ENCODE measurements at places on chromosomes 2 and 18.

DNA sequence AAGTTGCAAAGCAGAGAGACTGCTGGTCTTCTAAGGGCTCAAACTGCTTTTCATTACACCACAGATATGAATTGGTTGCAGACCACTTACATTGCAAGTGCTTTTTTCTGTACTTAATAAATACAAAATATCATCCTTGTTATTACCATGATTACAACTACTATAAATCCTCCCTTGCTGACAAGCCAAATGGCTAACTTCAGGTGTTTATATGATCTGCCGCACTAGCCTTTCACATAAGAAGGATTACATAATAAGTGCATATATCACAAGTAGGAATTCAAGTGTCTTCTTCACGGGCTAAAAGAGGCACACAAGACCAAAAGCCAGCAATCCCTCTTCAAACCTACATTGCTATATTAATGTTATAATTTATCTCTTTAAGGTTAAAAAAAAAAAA is 373.0 kb downstream of the ZEB2 start:
- no peak for DNase-seq

- no peak for DNase-seq
Measured at GRCh38 chr18:79314838-79315388, 80.8 kb upstream of the NFATC1 start.

DNA sequence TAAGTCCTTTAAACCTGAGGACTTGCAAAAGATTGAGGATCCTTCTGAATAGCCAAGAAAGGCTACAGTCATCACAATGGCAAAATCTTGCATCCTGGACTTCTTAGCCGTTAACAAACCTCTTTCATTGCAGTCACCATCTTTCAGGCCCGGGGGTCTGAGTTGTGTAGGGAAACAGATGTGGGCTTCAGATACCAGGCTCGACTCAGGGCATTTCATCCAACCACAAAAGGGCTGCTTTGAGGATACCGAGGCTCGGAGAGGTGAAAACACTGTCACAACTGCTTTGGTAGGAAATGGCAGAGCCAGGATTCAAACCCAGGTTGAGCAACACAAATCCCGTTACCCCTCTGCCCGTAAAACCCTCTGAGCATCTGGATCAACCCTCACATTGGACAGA is 147.4 kb downstream of the TFCP2L1 start:
- no peak for DNase-seq

DNA sequence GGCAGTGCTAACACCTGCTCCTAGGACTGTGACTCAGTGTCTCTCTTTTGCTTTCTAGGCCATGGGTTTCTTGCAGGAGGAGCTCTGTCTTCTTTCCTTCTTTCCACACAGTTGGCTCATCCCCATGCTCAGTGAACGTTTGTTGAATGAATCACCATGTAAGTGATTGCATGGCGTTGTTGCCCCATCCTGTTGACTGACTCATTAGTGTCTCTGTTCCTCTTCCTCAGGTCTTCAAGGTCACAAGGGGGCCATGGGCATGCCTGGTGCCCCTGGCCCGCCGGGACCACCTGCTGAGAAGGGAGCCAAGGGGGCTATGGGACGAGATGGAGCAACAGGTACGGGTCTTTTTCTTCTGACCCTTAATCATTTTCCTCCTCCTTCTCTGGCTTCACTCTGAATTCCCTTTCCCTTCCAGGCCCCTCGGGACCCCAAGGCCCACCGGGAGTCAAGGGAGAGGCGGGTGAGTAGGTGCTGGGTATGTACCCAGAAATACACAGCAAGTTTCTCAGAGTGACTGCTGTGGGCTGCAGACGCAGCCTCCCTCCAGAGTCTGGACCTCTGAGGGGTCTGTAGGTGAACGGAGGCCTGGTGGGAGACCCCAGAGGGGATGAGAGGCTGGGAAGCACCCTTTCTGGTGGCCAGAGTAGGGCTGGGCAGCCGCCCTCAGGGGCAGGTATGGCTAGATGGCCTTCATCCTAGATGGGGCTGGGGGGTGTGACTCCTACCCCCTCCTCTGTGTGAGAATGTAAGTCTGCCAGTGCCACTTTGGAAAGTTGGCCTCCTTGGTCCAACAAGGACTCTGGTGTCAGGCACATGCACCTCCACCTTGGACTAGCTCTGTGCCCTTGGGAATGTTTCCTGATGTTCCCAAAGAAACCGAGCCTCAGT is 32.4 kb downstream of the MARCO start:
- no peak for DNase-seq

- no peak for DNase-seq
Measured at GRCh38 chr2:78011251-78011650, 489.1 kb upstream of the LRRTM4 start.

GRCh38 chr2:172647439-172647838 is 88.2 kb upstream of the RAPGEF4 start:
- DNase-seq, result no peak

- DNase-seq, result no peak
Measured at GRCh38 chr18:49682173-49682802, 120.4 kb downstream of the LIPG start.

- DNase-seq, result no peak
Measured at GRCh38 chr2:219448099-219448775, 13.6 kb downstream of the SPEG start.
